ENCODE measurements at places on chromosomes 4 and X.

GRCh38 chr4:76007089-76007862 is at the start of gene CXCL9:
CXCL9 (minus strand) TSS chr4:76007509; CDS start chr4:76007449, 60 bp downstream.
- no peak for DNase-seq

GRCh38 chr4:185096032-185096653 is 46.9 kb upstream of the SLC25A4 start:
- DNase-seq: no peak

GRCh38 chrX:131734621-131735020 is 190.7 kb downstream of the OR13H1 start:
- no peak for DNase-seq

- no peak for DNase-seq
These were observed 9.6 kb downstream of the ITIH6 start for GRCh38 chrX:54788446-54788845.

GRCh38 chr4:122762520-122762919 is 30.0 kb downstream of the BBS12 start:
- DNase-seq: peak; percentile 2

DNA sequence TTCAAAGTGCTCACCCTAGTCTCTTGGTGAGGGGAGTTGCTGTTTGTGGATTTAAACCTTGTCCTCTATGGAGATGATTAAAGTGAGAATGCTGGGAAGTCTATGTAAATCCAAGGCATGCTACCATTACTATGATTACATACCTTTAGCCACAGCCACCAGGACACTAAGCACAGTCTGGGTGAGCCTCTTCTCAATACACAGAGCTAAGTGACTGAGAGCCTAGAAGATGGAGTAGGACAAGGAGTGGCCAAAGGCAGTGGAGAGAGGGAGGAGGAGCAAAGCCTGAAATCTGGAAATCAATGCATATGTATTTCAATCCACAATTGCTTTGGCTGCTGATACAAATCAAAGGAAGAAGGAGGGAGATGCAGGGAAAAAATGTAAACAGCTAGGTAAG is 12.7 kb upstream of the TSPAN5 start:
- DNase-seq: no peak

DNA sequence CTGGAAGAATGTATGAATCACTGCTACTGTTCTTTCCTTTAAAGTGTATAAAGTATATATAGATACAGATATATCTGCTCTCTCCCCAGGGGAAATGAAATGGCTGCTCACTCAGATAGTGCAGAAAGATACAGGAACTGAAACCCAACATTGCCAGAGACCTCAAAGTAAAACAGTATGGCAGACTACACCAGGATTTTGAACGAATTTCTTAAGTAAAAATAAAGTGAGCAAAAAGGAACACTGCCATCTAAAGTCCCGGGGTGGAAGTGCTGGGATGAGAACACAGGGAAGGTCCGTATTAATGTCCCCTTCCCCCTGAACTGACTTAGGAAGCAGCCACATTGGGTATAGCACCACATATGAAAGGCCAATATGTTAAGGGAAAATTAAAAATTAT is 93.4 kb downstream of the TMA16 start:
- no peak for DNase-seq

DNA sequence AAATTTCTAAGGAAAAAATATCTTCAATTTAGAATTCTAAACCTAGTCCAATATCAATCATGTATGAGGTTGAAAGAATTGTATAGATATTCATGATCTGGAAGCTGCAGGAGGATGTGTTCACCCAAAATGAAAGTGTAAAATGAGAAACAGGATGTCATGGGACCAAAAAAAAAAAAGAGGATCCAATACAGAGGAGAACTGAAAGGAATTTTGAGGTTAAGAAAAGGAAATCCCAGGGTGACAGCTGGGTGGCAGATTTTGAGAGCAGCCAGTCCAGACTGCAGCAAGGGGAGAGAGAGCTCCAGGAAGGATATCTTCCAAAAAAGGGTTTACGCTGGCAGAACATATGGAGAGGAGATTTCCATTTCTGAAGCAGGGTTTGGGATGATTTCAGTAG is 38.9 kb downstream of the TLR10 start:
- DNase-seq: no peak

- no peak for DNase-seq
These were observed 180.9 kb upstream of the AADAT start for GRCh38 chr4:170270628-170271027.

- DNase-seq: no peak
These were observed 197.4 kb upstream of the HS3ST1 start for GRCh38 chr4:11626066-11626465.

DNA sequence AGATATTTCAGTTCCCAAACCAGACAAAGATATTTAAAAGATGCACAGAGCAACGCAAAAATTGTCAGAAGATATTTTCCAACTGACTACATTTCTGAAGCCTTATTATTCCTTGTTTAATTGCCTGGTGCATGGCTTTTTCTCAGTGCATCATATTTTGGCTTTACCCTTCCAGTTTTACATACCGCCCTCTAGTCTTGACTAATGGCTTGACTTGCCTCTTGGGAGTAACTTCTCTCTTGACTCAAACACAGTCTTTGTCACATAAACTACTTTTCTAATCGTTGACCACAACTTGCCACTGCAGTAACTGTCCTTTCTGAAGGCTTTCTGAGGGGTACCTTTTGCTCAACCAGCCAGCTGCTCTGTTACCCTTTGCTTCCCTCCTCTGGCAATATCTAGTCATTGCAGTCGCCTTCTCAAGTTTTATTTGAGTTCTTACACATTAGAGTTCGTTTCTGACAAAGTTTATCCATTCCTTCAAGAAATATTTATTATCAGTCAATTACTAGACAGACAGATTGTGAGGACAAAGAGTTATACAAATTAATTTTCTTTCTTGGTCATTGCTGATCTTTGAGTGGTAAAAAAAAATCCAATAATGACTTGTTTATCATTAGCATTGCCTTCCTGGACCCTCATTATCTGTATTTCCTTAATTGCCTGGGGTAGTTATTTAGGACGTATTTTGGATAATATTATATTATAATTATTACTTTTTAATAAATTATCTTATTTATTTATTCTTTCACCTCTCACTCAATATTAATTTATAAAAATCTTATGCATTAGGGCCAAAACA is 506.9 kb upstream of the PCDH10 start:
- DNase-seq: no peak

- no peak for DNase-seq
These were observed 70.7 kb upstream of the HPGD start for GRCh38 chr4:174592985-174593335.

All from stimulated activated CD8-positive, alpha-beta memory T cell treated with anti-CD3 and anti-CD28 coated beads, Interleukin-15, amount 100 ng/mL, for 4 hours (primary cell).